ENCODE measurements at places on chromosomes 5 and 9. TPM values are rescaled to one million over a fixed set of nuclear protein-coding genes. Genes with fewer than 3 reads are reported as not detected.

SLC36A3 gene
- not detected for polyA plus RNA-seq

CDH10 gene
- not detected for polyA plus RNA-seq

TMEM215 gene
- polyA plus RNA-seq = not detected

SAXO1 gene
- 0.01 TPM for polyA plus RNA-seq

AK1 gene
- 20.9 TPM for polyA plus RNA-seq

TAF11L7 gene
- not detected for polyA plus RNA-seq

GABBR2 gene
- polyA plus RNA-seq = not detected

LCN15 gene
- not detected for polyA plus RNA-seq

IL4 gene
- not detected for polyA plus RNA-seq

GRM6 gene
- not detected for polyA plus RNA-seq

ARHGEF39 gene
- 0.66 TPM for polyA plus RNA-seq

TMC1 gene
- not detected for polyA plus RNA-seq

OMD gene
- polyA plus RNA-seq = 2.9 TPM

ZNF300 gene
- polyA plus RNA-seq = 1.8 TPM

PCDHGC4 gene
- 0.15 TPM for polyA plus RNA-seq

MCIDAS gene
- polyA plus RNA-seq = 0.06 TPM

Measured in adipose tissue (tissue), 3 donors.